ENCODE measurements at places on chromosomes 4 and X.

- peak; percentile 71 for DNase-seq
These were observed 139.2 kb upstream of the ANK2 start for GRCh38 chr4:112910109-112910736.

- DNase-seq = no peak
These were observed 89.4 kb downstream of the GABRB1 start for GRCh38 chr4:47120783-47121182.

DNA sequence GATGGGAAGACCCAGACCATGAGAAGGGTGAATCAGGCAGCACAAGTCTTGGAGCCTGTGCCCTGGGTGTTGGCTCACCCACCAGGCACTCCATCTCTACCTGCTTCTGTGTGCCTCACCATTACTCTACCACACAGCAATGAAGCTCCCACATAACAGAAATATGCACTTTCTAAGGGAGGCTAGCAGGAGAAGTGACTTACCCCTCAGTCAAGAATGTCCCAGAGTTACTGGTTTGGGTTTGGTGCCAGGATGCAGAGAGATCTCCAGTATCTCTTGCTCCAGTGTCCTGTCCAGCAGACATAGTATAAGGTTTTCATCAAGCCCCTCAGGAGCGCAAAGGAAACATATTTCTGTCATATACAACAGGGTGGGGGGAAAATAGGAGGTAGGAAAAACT, 11.3 kb upstream of the RAB40A start:
- DNase-seq = peak; percentile 34

GRCh38 chr4:19944806-19945205, 306.9 kb upstream of the SLIT2 start:
- DNase-seq = no peak
